Naive B cell (primary cell): ENCODE measurements at places on chromosomes 1 and 21.

GRCh38 chr21:26001356-26001755, 169.2 kb downstream of the APP start:
- DNase-seq: no peak

DNA sequence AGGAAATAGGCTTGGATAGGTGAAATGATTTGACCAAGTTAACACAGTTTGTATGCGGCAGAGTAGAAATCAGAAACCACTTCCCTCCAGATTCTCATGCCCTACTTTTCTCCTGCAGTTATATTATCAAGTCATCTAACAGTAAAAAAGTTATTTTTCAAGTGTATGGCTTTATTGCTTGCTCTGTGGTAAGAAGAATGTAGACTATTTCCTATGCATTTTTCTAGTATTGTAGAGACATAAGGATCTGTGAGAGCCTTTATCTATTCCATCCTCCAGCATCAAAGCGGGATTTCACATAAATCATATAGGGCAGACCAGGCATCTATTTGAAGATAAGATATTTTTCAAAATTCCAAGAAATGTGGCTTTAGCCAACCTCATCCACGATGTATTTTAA, 208.5 kb downstream of the TTLL7 start:
- DNase-seq: no peak

- DNase-seq: no peak
These were observed 53.2 kb downstream of the KIF1B start for GRCh38 chr1:10263450-10264082.

DNA sequence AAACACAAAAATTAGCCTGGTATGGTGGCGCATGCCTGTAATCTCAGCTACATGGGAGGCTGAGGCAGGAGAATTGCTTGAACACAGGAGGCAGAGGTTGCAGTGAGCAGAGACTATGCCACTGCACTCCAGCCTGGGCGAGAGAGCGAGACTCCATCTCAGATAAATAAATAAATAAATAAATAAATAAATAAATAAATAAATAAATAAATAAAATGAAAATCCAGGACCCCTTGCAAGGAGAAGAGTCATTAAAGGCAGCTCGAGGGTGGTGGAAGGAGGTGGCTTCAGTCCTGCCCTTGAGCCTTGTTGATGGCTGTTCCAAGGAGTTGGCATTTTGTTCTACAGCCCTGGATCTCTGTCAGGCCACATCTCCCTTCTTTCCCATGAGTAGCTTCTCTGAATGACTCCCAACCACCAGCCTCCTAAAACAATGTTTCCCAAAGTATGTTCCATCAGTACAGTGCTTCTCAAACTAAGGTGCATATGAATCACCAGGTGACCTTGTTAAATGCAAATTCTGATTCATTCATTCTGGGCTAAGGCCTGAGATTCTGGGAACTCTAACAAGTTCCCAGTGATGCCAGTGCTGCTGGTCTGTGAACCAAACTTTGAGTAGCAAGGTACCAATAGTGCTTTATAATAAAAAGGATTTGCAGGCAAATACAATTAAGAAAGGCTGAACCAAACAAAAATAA, 99.0 kb downstream of the KCNN3 start:
- no peak for DNase-seq

GRCh38 chr1:59878370-59878769, 48.2 kb downstream of the CYP2J2 start:
- DNase-seq: no peak

DNA sequence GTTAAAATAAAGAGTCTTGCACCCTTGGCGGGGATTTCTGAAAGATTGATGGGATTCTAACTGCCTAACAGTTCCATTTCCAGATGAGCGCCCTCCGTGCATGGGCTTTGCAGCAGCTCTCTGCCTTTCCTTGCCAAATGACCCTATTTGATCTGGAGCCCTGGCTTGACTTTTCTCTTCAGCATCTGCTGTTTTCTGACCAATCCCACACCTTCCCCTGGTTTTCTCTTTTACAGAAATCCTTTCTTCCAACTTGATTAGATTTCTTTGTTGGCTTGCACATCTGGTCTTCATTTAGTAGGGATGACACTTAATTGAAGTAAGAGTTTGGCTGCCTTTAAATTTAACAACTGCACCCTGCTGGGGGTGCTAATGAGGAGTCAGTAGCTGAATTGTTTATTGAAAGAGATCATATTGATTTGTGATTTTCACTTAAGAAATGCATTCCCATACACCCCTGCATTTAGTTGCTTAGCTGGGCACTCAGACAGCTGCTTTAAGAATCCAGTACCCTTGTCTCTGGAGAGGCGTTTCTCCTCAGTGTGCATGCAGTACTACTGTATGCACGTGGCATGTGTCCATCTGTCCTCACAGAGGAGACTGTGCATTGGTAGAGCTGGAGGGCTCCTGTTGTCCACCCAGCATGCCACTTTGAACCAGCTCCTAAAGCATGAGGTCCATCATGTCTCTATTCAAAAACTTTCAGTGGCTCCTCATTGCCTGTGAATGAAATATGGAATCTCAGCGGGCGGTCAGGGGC, 99.7 kb downstream of the NOS1AP start:
- no peak for DNase-seq

DNA sequence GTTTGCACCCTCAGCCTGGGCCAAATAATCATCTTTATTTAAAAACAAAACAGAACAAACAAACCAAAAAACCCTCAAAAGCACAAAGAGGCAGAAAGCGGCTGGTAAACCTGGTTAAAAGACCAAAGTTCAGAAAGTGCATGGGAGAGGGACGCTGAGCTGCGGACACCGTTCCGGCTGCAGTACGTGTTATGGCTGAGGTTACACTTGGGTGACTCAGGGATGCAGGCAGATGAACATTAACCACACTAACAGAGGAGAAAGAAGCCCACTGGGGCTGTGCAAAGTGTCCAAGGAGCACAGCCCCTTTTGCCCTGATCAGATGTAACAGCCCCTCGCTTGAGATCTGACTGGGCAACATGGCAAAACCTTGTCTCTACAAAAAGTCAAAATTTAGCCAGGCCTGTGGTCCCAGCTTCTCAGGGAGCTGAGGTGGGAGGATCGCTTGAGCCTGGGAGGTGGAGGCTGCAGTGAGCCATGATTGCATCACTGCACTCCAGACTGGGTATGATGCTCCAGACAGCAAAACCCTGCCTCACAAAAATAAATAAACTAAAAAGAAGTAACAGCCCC, 28.3 kb downstream of the GPR157 start:
- no peak for DNase-seq

- no peak for DNase-seq
These were observed 23.8 kb downstream of the CD244 start for GRCh38 chr1:160838888-160839287.

DNA sequence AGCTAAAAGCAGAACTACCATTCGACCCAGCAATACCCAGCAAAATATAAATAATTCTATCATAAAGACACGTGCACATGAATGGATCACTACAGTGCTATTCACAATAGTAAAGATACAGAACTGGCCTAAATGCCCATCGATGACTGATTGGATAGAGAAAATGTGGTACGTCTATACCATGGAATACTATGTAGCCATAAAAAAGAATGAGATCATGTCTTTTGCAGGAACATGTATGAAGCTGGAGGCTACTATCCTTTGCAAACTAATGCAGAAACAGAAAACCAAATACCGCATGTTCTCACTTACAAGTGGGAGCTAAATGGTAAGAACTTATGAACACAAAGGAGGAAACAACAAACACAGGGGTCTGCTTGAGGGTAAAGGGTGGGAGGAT, 53.4 kb downstream of the UCHL5 start:
- no peak for DNase-seq

DNA sequence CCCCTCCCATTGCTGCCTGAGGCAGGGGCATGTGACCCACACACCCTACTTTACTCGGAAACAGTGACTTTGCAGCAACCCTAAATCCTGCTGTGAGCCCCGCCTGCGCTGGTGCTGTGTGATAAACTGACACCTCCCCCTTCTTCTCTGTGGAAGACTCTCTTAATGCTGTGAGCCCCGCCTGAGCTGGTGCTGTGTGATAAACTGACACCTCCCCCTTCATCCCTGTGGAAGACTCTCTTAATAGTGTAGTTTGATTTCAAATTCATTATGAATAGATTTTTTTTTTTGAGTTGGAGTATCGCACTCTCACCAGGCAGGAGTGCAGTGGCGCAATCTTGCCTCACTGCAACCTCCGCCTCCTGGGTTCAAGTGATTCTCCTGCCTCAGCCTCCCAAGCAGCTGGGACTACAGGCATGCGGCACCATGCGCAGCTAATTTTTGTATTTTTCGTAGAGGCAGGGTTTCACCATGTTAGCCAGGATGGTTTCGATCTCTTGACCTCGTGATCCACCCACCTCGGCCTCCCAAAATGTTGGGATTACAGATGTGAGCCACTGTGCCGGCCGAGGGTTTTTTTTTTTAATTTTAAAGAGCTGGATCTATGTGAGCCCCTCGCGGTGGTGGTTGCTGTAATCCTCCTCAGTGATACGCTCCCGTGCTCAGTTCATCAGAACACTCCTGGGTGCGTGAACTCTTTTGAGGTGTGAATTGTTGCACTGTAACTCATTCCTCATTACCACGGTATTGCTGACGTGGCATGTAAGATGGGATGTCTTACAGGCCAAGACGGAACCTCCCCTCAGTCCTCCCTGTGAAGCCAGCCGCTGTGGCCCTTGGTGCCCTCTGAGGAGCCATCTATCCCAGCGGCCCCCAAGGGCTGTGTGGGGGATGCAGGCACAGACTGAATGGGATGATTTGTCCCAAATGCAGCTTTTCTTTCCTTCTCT, 60.3 kb downstream of the GALNT2 start:
- peak; percentile 46 for DNase-seq

DNA sequence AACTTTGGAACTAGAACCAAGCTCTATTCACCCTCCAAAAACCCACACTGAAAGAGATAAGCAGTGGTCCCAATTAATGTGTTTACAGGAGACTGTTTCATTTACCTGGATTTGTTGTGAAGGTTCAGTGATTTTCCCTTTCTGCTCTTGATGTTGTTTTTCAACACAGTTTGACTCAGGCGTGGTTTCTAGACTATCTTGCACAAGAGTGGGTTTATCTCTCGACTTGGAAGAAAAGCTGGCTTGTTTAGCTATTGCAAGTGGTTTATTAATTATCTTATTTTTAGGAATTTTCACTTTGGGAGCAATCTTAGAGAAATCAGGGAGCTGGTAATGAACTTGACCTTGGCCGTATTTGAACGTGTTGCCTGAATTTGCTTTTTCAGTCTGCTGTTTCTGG, 5.3 kb downstream of the AKNAD1 start:
- no peak for DNase-seq

DNA sequence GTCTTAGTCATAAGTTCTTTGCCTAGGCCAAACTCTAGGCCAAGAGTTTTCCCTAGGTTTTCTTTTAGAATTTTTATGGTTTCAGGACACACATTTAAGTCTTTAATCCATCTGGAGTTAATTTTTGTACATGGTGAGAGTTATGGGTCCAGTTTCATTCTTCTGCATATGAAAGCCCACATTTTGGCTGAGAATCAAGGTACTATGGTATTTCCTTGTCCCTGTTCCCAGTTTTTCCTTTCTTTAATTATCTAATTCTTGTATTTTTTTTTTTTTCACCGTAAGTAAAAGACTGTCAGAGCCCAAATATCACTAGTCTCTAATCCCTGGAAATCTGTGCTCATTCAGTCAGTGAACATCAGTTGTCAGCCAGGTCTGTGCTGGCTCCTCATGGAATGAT, 105.4 kb downstream of the MAP3K21 start:
- no peak for DNase-seq

DNA sequence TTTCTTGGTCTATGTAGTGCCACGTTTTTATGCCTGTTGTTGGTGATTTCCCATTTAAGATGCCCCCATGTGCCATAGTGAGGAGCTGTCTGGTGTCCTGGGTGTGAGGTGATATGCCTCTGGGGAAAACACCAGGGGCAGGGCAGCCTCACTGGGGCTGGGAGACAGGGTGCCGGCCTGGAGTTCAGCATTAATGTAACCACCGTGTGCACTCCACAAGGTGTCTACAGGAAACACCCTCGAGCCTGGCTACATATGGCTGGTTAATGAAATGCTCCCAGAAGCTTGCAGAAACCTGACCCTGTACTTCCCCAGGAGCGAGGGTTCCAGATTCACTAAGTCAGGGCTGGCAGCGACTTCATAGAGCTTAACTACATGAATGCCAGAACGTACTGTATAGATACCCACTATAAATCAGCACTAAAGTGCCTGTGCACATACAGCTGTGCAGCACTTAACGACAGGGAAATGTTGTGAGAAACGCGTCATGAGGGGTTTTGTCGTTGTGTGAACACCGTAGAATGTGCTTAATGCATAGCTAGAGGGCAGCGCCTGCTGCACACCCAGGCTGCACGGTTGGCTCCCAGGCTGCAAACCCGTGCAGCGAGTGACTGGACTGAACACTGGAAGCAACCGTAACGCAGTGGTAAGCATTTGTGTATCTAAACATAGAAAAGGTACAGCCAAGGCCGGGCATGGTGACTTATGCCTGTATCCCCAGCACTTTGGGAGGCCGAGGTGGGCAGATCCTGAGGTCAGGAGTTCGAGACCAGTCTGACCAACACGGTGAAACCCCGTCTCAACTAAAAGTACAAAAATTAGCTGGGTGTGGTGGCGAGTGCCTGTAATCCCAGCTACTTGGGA, 10.4 kb downstream of the TFF2 start:
- DNase-seq: no peak

DNA sequence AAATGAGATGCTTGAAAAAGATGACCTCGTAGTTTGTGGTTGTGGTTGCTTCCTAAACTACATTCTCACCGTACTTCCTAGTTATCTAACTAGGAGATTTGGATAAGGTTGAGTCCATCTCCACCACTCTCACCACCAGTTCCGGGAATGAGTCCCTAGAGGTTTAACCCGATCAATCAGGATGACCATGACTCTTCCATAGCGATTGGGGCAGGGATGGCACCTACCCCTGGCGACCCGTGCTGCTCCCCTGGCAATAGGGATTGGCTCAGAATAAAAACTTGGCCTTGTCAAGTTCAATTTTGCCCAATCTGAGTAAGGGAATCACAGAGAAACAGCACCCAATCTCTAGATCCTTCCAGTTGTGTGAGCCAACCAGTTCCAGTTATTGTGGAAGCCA, 2.7 kb upstream of the MIS18A start:
- DNase-seq: no peak

DNA sequence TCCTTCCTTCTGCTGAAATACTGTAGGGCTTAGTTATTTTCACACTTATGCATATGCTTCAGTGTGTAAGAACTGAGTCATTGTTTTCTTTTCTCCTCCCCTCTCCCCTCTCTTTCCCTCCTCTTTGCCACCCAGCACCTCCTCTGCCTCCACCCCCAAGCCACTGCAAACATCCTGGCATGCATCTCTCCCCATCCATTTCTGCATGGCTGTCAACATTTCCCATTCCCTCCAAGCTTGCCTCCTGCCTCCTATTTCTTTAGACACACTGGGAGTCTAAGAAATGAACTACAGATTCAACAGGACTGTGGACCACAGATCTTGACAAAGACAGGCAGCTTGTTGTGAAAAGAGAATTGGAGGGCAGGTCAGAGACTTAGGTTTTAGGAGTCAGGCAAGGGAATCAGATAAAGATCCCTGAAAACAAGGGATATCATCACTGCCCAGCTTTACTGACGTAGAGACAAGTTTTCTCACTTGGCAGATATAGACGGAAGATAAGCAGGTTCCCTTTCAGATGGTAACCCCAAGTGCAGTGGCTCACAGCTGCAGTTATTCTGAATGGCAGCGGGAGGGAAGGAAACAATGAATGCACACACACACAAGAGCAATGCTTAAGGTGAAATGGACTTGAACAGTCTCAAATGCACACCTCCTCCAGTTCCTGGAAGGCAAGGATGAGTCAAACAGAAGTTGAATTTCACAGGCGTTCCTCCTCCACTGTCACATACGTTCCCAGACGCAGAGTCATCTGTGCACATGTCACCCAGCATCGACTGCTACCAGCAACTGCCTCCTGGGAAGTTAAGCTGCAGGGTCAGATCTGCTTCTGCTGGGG, 56.1 kb downstream of the HIVEP3 start:
- no peak for DNase-seq

GRCh38 chr1:215584389-215584788, 17.3 kb downstream of the KCTD3 start:
- DNase-seq: no peak
